ENCODE measurements at places on chromosomes 12 and 14.

- DNase-seq = no peak
Measured at GRCh38 chr14:78758333-78758732, 588.2 kb downstream of the NRXN3 start.

DNA sequence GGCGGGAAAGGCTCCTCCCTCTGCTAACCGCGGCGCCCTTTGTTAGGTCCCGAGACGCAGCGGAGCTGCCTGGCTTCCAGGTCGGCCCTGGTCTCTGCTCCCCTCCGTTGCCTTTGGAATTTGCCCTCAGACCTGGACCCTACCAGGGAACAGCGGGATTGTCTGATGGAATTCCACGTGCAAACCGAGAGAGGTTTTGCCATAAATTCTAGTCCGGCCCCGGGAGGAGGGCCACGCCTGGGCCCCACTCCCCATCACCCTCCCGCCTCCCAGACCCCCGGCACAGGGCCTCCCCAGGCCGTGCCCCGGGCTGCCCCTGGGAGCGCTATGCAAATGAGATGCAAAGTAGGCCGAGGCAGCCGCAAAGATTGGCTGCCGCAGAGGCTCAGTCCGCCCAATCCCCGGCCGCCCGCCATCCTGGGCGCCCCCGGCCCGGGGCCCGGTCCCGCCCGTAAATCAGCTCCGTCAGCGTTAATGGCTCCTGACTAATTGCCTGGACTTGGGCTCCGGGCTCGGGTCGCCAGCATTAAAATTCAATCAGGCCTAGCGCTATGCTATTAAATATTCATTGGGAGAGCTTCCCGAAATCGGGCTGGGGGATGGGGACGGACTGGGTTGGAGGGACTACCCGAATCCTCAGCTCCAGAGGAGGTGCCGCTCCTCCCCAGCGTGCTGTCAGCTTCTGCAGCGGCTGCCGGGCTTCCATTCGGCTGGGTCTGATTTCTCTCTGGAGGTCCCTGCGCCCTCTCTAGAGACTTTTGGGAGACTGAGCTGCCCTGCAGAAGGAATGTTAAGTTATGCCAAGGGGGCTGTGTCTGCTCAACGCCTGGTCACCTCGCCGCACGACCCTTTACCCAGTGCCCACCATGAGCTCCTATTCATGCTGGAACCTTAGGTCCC, 15.7 kb upstream of the FIGNL2 start:
- DNase-seq = no peak

DNA sequence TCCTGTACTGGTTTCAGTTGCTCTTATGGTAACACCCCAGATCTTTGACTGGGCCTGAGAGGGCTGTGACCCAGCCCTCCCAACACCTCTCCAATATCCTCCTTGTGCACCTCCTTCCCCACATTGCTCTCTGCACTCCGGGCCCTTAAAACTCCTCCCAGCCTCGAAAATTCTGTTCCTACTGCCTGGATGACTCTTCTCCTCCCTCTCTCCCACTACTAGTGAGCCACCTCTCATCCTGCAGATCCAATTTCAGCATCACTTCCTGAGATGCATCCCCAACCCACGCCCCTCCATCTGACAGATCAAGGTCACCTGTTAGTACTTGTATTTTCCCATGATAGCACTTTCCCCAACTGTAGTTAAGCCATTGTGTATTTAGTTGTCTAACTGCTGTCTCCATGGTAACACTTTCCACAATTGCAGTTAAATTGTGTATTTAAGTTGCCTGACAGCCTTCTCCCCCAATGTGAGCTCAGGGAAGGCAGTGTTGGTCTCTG, 11.5 kb upstream of the NT5DC3 start:
- no peak for DNase-seq

DNA sequence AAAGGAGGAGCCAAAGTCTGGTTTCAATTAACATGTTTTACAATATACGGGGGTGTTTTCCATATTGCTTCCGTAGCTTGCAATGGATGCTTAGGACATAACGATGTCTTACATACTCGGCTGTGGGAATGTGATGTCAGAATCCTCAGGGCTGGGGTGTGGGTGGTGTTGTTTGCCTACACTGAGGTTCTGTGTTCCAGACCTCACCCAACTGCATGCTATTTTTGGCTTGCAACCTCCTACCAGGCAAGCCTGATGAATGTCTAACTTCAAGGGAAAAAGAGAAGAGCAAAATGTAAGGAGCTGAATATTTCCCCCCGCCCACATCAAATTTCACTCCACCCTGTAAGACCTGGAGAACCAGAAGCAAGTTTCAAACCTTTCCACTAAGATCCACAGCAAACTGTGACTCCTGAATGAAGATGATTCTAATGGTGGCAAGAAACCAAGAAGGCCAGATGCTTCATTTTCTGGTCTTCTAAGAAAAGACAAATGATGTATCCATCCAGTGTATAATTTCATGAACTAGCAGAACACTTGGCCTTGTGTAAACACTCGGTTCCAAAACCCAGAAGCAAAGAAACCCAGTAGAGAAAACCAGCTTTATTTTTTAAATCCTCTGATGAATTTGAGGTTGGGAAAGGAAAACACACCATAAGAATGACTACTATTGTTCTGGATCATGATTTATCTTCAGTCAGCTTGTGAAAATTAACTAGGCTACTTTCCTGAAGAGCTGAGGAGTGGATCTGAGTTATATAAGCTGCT, 227.9 kb downstream of the DACT1 start:
- no peak for DNase-seq

- DNase-seq = peak; percentile 6
Measured at GRCh38 chr12:104154286-104154685, 16.3 kb upstream of the NFYB start.

DNA sequence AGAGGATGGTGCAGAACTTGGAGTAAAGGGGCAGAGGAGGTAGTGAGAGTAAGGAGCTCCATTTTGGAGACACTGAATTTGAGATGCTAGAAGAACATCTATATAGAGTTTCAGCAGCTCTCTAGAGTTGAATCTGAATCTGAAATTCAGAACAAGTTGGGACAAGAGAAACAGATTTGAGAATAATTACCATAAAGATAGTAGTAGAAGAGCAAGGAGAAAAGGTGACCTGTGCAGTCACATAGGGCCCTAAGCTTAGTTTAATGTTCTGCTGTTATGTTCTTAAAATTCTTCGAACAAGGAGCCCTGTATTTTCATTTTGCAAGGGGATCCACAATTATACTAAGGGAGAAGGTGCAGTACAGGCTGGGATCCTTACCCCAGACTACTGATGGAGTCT, 7.4 kb downstream of the REM2 start:
- DNase-seq = no peak

GRCh38 chr14:65224799-65225198, 122.5 kb upstream of the MAX start:
- DNase-seq = peak; percentile 24

- no peak for DNase-seq
Measured at GRCh38 chr14:100423317-100424010, 100.3 kb downstream of the SLC25A47 start.

GRCh38 chr12:55983232-55983842, 9.5 kb downstream of the RAB5B start:
- no peak for DNase-seq

DNA sequence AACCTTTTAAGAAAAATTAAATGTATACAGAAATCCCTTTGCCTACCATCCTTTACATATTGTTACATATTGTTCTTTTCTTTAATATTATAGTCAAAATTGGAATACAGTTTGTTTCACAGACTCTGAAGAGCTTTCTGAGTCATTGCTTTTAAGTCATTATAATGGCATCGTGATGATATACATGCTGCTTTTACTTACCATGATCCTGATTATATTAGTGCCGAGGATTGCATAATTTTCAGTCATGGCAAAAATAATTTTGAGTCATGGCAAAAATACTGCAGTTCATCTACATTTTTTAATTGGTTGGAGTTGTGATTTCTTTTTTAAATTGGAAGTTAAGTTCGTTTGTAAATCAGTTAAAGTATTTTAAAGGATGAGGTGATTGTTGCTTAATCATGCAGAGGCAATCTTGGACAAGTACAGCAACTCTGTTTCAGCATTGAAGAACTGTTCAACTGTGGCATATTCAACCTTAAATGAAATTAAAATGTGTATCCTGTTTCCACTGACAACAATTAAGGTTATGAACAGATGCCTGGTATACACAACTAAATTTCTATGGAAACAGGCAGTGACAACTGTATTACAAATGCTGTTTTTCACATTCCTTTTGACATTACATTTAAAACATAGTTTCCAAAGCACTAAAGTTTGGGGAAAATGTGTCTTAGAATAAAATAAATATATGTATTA, 142.3 kb downstream of the PCNX1 start:
- no peak for DNase-seq

- no peak for DNase-seq
Measured at GRCh38 chr14:85601690-85602089, 71.7 kb downstream of the FLRT2 start.

DNA sequence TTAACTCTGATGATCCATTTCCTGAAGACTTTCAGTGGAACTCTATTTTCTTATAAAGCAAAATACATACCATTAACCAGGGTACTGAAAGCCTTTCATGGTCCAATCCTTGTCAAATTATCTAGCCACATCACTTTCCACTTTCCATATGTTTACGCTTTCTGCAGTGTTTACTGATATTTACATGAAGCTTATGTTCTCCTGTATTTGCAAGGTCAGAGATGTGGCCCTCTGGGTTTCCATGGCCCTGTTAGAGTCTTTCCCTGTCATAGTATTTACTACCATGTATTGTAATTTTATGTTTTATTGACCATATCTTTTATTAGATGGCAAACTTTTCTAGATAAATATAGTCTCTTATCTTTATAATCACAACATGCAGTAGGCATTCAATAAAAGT, 23.5 kb upstream of the IGF1 start:
- DNase-seq = no peak

GRCh38 chr12:110760204-110760609, 17.5 kb upstream of the PPP1CC start:
- DNase-seq = no peak

GRCh38 chr12:92000597-92000996, 145.0 kb downstream of the BTG1 start:
- no peak for DNase-seq

GRCh38 chr12:47111392-47111778, 31.6 kb upstream of the AMIGO2 start:
- no peak for DNase-seq

- no peak for DNase-seq
Measured at GRCh38 chr14:70947739-70948138, 40.5 kb downstream of the PCNX1 start.

DNA sequence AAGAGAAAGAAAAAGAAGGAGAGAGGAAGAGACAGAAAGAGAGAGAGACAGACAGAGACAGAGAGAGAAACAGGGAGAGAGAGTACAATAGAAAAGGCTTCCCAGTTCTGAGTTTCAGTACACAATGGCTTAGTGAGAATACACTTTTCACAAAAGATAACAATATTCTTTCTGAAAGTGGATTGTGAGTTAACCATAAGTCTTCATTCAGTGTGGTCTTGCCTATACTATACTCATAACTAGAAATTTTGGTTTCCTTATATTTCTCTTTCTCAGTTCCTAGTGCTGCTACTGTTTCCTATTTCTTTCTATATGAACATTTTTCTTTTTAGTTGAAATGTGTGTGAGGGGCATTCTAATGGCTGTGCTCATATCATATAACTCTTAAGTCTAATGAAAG, 9.3 kb downstream of the CD163L1 start:
- no peak for DNase-seq

DNA sequence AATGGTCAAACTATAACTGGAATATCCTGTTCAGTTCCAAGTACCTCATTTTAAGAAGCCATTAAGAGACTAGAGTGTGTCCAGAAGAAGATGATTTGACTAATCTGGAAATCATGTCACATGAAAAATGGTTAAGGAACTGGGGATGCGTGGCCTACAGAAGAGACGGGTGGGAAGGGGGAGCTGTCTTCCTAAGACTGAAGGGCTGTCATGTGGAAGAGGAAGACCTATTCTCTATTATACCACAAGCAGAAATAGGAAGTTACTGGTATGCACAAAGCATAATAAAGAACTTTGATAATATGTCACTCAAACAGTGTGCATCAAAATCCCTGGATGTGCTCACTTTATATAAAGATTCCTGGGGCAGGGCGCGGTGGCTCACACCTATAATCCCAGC, 50.3 kb downstream of the HECTD4 start:
- no peak for DNase-seq

GRCh38 chr12:52221912-52222457, 11.1 kb upstream of the KRT7 start:
- DNase-seq = peak; percentile 45

- no peak for DNase-seq
Measured at GRCh38 chr14:55851301-55851700, 266.9 kb upstream of the PELI2 start.

- DNase-seq = no peak
Measured at GRCh38 chr14:28757786-28758185, 8.8 kb upstream of the FOXG1 start.

GRCh38 chr14:50060871-50061663, 55.3 kb downstream of the VCPKMT start:
- peak; percentile 56 for DNase-seq

DNA sequence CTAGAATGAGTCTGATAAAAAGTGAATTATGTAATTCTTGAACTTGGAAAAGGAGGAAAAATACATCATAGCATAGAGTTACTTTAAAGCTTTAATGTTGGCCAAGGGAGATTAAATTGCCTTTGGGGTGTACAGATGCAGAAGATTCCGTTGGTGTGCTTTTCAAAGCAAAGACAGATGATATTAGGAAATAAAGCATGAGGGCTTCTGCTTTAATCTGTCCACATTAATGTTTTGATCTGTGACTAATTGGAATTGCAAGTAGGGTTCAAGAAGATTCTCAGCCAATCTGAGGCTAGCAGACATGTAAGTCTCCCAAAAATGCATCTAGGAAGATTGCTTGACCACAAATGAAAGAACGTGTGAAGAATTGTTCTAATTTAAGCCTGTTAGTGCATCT, 35.2 kb downstream of the LGR5 start:
- no peak for DNase-seq

GRCh38 chr14:42671636-42672035, 1065.0 kb downstream of the LRFN5 start:
- DNase-seq = no peak

DNA sequence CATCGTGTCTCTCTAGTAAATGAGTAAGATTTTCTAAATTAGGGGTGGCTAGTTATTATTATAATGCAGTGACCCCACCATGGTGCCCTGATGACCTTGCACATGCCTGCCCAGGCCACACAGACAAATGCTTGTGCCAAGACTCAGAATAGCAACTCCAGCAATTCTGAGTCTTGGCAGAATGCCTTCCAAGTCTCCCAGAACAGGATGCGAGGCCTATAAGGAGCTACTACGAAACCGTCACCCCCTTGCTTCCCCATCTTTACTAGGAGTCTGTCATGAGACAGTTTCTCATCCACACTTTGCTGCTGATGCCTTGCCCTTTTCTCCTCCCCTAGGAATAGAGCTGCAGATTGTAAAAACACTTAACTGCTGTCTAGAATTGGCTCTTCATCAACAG, 559.9 kb downstream of the TRHDE start:
- no peak for DNase-seq

DNA sequence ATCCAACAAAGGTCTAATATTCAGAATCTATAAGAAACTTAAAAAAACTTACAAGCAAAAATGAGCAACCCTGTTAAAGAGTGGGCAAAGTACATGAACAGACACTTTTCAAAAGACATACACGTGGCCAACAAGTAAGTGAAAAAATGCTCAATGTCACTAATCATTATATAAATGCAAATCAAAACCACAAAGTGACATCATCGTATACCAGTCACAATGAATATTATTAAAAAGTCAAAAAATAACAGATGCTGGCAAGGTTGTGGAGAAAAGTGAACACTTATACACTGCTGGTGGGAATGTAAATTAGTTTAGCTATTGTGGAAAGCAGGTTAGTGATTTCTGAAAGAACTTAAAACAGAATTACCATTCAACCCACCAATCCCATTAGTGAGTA, 199.1 kb downstream of the SNAPC1 start:
- no peak for DNase-seq

- DNase-seq = no peak
Measured at GRCh38 chr12:34016361-34016760, 5.9 kb upstream of the ALG10 start.
